ENCODE measurements at places on chromosomes 4 and X. TPM values are rescaled to one million over a fixed set of nuclear protein-coding genes. Genes with fewer than 3 reads are reported as not detected.

The SMIM10 gene
- polyA plus RNA-seq: 0.12 TPM

The SRPK3 gene
- 0.10 TPM for polyA plus RNA-seq

The CLNK gene
- polyA plus RNA-seq: not detected

The LONRF3 gene
- polyA plus RNA-seq: not detected

The MND1 gene
- polyA plus RNA-seq: 19.8 TPM

The HSD17B11 gene
- polyA plus RNA-seq: 5.2 TPM

The NAP1L2 gene
- polyA plus RNA-seq: 0.87 TPM

The TENM3 gene
- 2.4 TPM for polyA plus RNA-seq

The RBMX2 gene
- 27.0 TPM for polyA plus RNA-seq

The XAGE1A gene
- not detected for polyA plus RNA-seq

The EDNRA gene
- 1.5 TPM for polyA plus RNA-seq

The DCHS2 gene
- not detected for polyA plus RNA-seq

The PNMA6A gene
- 0.64 TPM for polyA plus RNA-seq

The SMARCA1 gene
- polyA plus RNA-seq: 11.2 TPM

The GPRIN3 gene
- not detected for polyA plus RNA-seq

The CD38 gene
- polyA plus RNA-seq: 0.07 TPM

The GUCY1A1 gene
- polyA plus RNA-seq: not detected

The AKAP14 gene
- not detected for polyA plus RNA-seq

The ADRA2C gene
- polyA plus RNA-seq: 0.13 TPM

The EVC gene
- polyA plus RNA-seq: 5.5 TPM

The NUDT10 gene
- polyA plus RNA-seq: 0.32 TPM

The NPY2R gene
- polyA plus RNA-seq: not detected

The S100G gene
- polyA plus RNA-seq: not detected

The SPANXB1 gene
- not detected for polyA plus RNA-seq

The AMTN gene
- not detected for polyA plus RNA-seq

The ZBED1 gene
- 11.5 TPM for polyA plus RNA-seq

The AR gene
- not detected for polyA plus RNA-seq

The GPM6B gene
- polyA plus RNA-seq: 0.01 TPM

The NUP54 gene
- polyA plus RNA-seq: 23.3 TPM

The PRDM8 gene
- polyA plus RNA-seq: 3.5 TPM

The MAGEA8 gene
- polyA plus RNA-seq: not detected

The EPHA5 gene
- polyA plus RNA-seq: not detected

The S100P gene
- not detected for polyA plus RNA-seq

The PCYT1B gene
- polyA plus RNA-seq: 0.72 TPM

The EIF2S3 gene
- 60.7 TPM for polyA plus RNA-seq

The DCX gene
- not detected for polyA plus RNA-seq

The DGAT2L6 gene
- not detected for polyA plus RNA-seq

The MAGEB10 gene
- not detected for polyA plus RNA-seq

The DUSP21 gene
- polyA plus RNA-seq: not detected

The GUCY2F gene
- polyA plus RNA-seq: not detected

The RAB33A gene
- polyA plus RNA-seq: 0.10 TPM

The SHOX gene
- not detected for polyA plus RNA-seq

The DMP1 gene
- polyA plus RNA-seq: not detected

The MFSD8 gene
- polyA plus RNA-seq: 8.7 TPM

The ZAR1 gene
- polyA plus RNA-seq: not detected

The HTN1 gene
- not detected for polyA plus RNA-seq

The PWWP3B gene
- polyA plus RNA-seq: 0.04 TPM

The MID1 gene
- polyA plus RNA-seq: 2.1 TPM

The ARHGAP36 gene
- polyA plus RNA-seq: not detected

The ADH1A gene
- polyA plus RNA-seq: not detected

The TMPRSS11F gene
- not detected for polyA plus RNA-seq

The SOD3 gene
- polyA plus RNA-seq: 0.04 TPM

Measured in foreskin keratinocyte (primary cell).